ENCODE measurements at places on chromosomes 4 and X.

- DNase-seq, result no peak
These were observed 1467.4 kb downstream of the C4orf33 start for GRCh38 chr4:130563185-130563888.

DNA sequence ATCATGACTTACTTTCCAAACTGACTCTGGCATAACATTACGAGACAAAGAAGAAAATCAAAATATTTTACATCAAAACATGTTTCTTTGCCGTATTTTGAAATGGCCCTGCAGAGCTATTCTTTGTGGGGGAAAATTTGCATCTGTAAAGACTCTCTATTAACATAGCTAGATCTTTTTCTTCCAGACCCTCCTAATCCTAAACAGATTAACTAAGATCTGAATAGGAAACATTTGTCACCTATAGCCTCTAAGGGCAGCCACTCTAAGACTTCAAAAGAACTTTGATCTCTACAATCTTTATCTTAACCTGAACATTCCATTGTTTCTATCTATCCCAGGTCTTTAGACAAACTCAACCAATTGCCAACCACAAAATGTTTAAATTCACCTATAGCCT, 176.6 kb upstream of the CENPE start:
- DNase-seq, result no peak

DNA sequence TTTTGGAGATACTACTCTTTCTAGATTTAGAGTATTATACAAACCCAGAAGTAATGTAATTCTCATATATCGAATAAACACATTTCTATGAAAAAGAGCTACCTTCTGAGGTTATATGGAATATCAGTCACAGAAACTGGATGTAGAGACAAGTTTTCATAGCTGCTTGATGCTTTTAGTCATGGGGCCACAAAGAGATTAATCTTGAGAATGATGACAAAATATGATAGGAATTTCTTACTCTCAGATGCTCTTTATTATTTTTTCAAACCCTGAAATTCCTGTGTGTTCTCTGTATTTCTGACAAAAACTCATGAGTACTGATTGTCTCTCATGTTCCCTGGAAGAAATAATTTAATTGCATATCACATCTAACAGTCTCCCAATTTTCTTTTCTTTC, 662.5 kb downstream of the RAPGEF2 start:
- DNase-seq, result no peak

- DNase-seq, result no peak
These were observed 53.8 kb upstream of the OTUD4 start for GRCh38 chr4:145234091-145234706.

- no peak for DNase-seq
These were observed 62.4 kb downstream of the TSC22D3 start for GRCh38 chrX:107713203-107713542.

DNA sequence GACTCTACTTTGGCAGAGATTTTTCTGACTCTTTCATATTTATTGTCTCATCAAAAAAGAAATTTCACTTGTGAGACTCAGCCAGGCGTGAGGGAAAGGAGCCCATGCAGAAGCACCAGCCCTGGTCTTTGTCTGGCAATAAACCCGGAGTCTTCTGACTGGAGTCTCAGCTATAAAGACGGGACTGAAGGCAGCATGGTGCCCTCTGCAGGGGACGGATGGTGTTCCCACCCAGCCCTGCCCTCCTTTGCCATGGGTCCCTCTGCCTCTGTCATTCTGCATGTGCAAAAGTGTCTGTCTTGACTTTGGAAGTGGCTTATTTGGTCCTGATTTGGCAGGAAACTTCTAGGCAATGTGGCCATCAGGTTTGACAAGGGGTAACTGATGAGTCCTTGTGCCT, 14.2 kb downstream of the ZNF185 start:
- no peak for DNase-seq

DNA sequence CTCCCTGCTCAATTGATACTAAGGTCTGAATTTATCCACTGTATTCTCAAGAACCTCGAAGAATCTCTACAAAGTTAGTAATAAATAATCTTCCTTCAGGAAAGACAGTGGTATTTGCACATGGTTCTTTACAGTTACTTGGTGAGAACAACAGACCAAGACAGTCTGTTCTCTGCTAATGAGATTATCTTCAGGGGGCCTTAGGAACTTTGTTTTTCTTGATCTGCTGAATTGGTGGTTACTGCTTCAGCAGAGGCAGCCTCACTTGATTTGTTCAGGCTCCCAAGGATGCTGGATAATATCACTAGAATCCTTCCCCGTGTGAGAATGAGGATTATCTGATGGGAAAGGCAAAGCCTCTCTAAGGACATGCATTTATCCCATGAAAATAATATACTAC, 64.8 kb downstream of the CBR4 start:
- no peak for DNase-seq

DNA sequence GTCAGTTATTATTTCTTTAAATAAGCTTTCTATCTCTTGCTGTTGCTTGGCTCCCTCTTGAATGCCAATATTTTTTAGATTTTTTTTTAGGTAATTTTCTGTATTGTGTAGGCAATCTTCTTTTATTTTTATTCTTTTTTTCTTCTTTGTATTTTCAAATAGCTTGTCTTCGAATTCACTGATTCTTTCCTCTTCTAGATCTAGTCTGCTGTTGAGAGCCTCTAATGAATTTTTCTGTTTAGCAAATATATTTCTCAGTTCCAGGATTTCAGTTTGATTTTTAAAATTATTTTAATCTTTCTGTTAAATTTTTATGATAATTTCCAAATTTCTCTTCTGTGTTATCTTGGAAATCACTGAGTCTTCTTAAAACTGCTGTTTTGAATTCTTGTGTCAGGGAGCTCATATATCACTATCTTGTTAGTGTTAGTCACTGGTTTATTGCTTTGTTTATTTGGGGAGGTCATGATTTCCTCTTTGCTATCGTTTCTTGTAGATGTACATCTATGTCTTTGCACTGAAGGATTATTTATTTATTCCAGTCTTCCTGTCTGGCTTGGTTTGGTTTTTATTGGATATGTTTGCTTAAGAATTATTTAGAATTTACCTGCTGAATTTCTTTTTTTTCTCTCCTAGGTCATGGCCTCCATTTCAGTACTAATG, 39.9 kb upstream of the GPRIN3 start:
- no peak for DNase-seq

GRCh38 chrX:16687514-16687913, 25.0 kb downstream of the CTPS2 start:
- no peak for DNase-seq

DNA sequence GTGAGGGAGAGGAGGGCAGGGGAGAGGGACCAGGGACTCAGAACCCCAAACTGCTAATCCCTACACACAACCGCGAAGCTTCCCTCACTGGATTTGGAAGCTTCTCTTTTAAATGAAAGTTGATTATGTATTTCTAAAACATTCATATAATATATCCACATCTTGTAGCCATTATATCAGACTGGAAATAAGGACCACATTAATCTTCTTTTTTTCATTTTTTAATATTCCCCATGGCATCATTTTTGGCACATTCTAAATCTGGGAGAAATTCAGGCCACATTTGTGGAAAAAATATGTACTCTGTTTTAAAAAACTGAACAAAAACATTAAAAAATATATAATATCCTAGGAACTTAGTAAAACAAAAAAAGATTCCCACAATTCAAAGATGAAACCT, 97.8 kb downstream of the AFAP1 start:
- no peak for DNase-seq

DNA sequence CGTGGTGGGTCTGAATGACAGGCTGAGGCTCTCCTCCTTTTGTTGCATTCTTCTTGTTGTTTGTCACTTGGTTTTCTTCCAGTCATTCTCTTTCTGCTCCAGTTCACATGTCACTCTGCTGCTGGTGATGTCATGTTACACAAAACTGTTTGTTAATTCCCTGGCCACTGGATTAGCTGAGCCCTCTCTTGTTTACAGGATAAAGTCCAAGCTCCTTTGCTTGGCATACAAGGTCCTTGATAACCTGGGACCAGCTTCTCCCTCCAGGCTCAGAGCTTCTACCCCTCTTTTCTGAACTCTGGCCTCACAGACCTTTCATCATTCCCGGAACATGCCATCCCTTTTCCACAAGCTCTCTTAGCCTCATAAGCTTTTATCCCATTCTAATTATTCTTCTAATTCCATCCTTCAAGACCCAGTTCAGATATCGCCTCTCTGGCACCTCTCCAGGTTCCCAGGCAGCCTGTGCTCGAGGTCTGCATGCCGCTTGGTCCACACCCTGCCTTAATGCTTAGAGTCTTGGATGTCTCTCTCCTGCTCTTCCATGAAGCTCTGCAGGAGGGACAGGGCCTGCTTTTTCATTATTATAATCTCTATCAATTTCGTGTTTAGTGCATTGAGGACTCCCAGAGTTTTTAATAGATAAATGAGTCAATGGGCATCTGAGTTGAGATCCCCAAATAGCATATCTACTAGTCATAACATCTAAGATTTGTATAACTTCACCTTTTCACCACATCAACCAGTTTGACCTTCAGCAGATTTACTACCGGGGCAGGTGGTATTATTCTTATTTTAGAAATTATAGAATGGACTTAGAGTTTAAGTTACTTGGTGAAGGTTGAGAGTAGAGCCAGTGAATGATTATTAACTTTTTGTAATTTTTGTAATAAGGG, 98.7 kb downstream of the TMEM131L start:
- DNase-seq, result no peak

GRCh38 chrX:85326234-85327059, 53.0 kb downstream of the POF1B start:
- peak; percentile 51 for DNase-seq

DNA sequence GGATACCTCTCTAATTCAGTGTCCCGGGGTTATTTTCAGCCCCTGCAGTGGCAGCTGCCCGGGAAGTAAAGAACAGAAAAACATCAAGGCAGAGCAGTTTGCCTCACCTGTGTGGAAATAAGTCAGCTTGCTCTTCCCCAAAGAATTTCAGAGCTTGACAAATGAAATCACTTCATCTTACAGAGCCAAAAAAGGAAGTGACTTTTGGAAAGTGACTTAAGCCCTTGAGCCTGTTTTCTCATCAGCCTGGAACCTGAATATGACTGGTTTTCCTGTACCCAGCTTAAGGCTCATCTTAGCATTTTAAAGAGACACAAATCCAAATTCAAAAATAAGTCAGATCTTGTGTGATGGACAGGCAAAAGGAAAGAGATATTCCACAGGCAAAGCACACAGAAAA, 211.6 kb downstream of the RCHY1 start:
- DNase-seq, result no peak

- DNase-seq, result no peak
These were observed 139.5 kb upstream of the NOCT start for GRCh38 chr4:138875891-138876608.

DNA sequence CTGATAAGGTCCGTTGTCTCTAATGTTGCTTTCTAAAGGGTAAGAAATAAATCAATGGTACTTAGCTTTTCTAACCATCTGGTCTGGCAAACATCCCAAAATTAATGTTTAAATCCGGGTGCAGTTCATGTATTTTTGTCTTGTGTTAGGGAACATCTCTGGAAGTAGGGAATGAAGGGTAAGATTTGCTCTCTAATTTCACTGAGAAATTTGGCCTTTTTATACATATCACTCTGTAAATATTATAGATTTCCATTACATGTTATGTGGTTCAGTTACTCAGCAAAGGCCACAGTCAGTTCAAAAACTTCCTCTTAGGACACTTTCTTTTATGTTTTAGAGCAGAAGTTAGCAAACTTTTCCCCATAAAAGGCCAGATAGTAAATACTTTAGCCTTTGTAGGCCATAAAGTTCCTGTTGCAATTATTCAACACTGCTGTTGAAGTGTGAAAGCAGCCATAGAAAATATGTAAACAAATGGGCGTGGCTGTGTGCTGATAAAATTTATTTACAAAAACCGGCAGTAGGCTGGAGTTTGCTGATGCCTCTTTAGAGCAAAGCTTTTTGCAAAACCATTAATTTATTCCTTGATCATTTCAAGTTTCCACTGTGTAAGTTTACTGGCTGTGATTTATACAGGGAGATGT, 218.1 kb downstream of the ANTXR2 start:
- no peak for DNase-seq

- no peak for DNase-seq
These were observed 104.0 kb downstream of the PHEX start for GRCh38 chrX:22135994-22136684.

GRCh38 chrX:140712413-140713173, 3.0 kb downstream of the LINC00632 start:
- peak; percentile 76 for DNase-seq

DNA sequence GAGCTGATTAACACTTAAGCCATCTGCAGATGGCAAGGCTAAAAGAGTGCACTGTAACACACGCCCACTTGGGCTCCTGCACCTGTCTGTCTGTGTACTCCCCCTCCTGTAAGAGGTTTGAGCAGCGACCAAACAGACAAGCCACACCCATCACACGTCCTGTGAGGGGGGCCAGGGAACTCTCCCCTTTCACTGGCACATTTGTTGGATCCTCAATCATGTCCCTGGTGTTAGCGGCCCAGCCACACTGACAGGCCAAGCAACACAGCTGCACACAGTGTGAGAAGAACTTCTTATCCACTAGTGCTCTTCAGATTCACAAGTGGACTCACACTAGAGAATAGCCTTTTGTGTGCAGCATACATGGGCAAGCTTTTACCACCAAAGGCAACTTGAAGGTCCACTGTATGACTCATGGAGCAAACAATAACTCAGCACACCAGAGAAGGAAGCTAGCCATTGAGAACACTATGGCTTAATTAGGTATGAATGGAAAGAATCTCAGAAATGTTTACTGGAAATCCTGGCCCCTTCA, 29.1 kb upstream of the UTP14A start:
- no peak for DNase-seq

- DNase-seq, result peak; percentile 24
These were observed 39.2 kb upstream of the ASMTL start for GRCh38 chrX:1491851-1492349.

GRCh38 chr4:181858741-181859140, 384.5 kb upstream of the TENM3 start:
- no peak for DNase-seq

DNA sequence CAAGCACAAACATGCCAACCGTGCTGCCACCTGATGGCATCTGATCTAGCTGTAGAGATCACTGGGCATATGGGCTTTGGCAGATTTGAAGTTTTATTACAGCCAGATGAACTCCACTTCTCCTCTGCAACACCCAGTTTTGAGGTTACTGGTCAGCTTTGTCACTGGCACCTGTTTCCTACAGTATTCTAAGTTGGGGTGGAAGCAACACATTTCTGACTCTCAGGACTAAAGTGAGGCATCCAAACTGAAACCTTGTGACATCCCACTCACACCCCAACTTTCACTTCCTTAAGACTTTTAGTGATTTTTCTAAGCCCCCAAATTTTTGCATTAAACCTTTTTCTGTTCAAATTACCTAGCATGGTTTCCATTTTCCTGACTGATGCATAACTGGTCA, 115.1 kb upstream of the PCDH18 start:
- no peak for DNase-seq

- no peak for DNase-seq
These were observed 593.8 kb upstream of the SLIT2 start for GRCh38 chr4:19657856-19658255.

All from suprapubic skin (tissue), 4 donors.